ENCODE measurements at places on chromosomes 4 and X.
A peak's percentile ranks its signal among the peaks of the same experiment; 100 is the strongest.

- DNase-seq: no peak
Observed at GRCh38 chr4:185868983-185869382, 57.0 kb upstream of the SORBS2 start.

- no peak for DNase-seq
Observed at GRCh38 chr4:91497892-91498291, 805.9 kb upstream of the GRID2 start.

GRCh38 chrX:2714551-2714950, 23.5 kb downstream of the CD99 start:
- DNase-seq: no peak

DNA sequence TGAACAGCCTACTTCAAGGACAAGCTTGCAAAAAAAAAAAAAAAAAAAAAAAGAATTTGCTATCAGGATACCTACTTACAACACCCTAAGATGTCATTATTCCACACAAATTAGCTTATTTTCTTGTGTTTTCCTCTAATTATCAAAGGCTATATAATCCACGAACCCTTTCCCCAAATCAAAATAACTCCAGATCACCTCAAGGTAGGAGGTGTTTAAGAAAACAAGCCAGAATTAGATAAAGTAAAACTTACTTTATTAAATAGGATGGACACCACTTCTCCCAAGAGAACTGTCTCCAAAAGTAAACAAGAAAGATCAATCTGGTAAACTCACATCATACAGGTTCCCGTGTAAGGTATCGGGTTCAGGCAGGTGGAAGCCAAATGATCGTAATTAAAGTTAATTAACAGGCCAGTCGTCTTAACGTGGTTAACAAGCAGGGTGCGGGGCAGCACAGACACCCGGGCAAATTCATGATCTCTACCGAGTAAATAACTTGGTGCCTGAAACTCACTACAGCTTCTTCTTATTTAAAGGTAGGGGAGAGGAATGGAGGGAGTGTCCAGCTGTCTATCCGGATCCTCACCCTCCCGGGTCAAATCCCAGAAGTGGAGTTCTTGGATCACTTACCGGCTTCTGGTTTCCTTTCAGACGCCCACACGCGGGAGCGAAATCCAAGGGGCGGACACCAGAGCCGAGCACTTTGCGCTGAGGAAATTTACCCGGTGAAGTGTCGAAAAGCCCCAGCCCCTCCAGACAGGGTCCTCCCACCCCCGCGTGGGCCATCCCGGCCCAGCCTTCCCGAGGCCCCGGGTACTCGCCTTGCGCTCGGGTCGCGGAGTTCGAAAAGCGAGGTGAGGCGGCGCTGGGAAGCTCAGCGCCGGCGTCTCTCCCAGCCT, 708 bp downstream of the ARAP2 start:
- DNase-seq: peak; percentile 32

DNA sequence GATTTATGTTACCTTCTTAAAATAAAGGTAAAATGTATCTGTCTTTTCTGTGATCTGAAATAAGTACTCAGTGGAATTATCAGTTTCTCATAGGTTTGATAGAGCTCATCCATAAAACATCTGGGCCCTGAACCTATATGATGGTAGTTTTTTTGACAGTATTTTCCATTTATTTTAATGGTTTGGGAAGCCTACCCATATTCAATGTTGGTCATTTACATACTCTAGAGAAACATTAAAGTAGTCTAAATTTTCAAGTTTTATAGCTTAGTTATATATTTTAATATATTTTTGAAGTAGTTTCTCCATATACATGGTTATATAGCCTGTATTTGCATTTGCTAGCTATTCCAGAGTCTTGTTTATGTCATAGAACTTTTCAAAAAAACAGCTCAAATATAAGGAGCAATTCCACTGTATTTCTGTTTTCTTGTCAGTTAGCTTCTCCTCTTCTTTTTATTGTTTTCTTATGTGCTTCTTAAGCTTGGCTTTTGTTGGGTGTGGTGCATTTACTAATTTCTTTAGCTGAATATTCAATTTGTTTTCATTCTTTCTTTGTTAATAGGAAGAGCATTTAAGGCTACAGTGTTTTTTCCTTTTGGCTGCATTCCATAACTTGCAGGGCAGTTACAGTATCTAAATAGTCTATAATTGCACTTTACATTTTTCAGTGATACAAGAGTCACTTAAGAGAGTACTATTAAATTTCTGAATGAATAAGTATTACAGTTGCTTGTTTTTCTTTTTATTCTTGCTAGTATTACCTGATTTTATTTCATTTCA, 181.4 kb downstream of the DKK2 start:
- DNase-seq: no peak

DNA sequence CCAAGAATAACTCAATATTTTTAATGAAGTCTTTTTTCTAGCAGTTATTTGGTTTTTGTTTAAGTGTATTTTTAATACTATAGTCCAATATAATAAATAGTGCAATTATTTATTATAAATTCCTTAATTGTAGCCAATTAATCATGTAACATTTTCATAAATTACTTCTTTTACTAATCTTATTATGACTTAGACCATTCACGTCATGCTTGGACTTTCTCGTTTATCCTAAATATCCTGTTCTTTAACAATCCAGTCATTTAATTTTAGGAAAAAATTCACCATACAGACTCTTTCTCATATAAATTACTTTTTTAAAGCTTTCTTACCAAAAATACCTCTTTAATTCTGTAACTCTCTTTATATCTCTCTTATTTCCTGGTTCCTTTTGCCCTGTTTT, 350.1 kb downstream of the AR start:
- DNase-seq: no peak

DNA sequence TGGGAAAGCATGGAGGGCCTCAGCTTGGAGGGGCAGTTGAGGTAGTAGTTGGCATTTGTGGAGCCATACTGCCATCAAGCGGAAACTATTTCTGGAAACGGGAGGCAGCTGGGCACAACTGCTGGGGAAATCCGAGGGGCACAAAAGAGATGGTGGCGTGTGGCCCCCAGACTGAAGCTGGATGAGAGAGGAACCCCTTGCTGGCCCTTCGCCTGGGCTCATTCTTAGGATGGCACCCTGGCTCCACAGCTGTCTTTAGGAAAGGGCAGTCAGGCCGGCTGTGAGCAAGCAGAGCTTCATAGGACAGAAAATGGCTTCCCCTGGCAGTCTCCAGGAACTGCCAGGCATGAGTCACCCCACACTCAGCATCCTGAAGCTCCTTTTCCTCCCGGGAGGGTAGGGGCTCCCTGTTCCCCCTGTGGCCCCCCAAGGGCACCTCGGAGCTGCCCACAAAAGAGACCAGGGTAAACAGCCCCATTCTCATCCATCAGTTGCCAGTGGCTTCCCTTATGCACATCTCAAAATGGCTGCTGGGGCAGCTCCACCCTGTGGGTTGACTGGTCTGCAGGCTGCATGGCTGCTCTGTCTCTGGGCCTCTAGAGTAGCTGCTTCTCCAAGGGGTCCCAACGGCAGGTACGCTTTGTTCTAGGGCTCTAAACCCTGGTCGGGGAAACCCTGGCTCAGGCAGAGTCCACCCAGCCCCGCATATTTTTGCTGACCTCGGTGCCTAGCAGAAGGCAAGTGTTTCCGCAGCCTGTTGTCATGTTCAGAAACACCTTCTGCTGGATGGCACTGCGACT, 64.7 kb downstream of the NBDY start:
- no peak for DNase-seq

GRCh38 chrX:109840585-109840984, 107.5 kb upstream of the ACSL4 start:
- no peak for DNase-seq

DNA sequence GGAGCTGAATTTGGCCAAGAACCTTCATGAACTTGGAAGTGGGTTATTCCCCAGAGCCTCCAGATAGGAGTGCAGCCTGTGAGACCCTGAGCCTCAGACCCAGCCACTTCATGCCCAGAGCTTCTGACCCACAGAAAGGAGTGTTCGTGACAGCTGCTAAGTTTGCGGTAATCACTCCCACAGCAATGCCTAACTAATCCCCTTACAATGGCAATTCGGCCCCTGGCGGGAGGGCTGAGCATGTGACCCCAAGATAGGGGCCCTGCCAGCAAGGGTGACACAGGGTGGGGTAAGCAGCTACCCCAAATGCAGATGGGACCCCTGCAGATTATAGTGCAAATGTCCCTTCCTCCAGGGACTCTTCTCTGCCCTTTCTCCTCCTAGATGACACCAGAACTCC, 22.5 kb downstream of the PNMA6E start:
- no peak for DNase-seq

DNA sequence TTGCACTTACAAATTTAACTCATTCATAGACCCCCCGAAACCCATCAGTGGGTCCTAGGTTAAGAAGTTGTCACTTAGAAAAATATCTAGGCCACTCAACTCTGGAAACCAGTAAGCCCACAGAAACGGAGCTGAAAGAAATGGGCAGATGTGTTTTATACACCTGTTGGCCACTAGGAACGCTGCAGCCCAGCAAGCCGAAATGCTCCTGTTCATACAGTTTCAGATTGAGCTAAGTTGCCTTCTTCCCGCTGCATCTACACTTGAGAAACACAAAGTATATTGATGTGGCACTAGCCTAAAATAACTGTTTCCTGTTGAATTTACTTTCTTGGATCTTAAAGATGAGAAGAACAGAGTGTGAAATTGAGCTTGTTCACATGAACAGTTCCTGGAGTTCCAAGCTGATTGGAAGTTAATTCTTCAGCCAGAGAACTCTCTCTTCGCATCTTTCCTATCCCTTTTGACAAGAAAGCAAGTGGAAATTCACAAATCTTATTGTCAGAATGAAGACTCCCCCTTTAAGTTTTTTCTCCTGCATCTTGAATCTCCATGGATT, 174.1 kb downstream of the RBMX2 start:
- no peak for DNase-seq

DNA sequence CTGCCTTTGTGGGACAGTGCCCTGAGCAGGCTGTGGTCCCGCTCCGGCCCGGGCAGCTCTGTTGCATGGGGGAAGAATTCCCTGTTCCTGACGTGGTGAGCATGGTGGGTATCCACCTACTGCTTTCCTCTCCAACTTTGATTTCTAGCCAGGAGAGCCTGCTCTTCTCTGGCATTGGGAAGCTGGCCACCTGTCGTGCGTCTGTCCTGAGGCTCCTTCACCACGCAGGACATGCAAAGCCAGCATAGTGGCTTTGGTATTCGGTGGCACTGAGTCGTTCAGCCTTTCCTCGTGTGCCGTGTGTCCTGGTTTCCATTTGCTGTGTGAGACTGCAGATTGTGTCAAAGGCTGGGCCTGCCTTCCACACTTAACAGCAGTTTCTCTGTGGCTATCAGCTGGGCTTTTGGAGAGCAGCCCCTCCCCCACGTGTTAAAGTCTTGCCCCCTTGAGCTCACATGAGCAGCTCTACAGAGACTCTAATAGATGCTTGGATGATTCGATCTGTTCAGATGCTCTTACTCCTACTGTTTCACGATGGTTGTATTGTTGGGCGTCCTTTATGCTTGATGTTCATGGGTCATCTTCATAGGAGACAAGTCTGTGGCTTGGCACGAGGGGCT, 46.3 kb upstream of the CLCN4 start:
- no peak for DNase-seq

DNA sequence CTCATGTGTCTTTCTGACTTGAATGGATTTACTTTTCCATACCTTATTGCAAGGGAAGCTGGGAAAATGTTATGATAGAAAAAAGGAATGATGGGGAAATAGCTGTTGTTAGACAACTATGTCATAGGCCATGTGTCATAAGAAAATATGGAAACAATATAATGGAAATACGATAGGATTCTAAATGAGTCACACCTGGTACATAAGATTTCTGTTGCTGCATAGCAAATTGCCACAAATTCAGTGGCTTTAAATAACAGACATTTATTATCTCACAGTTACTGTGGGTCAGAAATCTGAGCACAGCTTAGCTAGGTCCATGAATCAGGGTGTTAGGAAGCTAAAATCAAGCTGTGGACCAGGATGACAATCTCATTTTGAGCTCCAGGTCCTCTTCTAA, 44.6 kb upstream of the ANKRD50 start:
- DNase-seq: no peak

- no peak for DNase-seq
Observed at GRCh38 chr4:70945046-70945445, 42.9 kb downstream of the MOB1B start.

DNA sequence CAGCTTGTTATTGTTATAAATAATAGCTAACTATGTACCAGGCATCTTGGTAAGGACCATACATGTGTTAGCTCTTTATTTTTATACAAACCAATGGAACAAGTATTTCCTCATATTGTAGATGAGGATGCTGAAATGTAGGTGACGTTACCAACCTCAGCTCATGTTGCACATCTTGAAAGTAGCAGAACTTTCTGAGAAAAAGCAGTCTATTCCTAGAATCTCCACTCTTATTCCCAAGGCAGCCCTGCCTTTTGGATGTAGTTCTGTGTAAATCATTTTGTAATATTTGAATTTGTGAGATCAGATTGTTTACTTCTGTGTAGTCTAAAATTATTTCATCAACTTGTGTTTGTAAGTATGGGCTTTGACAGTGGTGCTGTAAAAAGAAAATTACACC, 5.3 kb downstream of the FHDC1 start:
- no peak for DNase-seq

- DNase-seq: no peak
Observed at GRCh38 chrX:13522811-13523210, 46.6 kb upstream of the EGFL6 start.

DNA sequence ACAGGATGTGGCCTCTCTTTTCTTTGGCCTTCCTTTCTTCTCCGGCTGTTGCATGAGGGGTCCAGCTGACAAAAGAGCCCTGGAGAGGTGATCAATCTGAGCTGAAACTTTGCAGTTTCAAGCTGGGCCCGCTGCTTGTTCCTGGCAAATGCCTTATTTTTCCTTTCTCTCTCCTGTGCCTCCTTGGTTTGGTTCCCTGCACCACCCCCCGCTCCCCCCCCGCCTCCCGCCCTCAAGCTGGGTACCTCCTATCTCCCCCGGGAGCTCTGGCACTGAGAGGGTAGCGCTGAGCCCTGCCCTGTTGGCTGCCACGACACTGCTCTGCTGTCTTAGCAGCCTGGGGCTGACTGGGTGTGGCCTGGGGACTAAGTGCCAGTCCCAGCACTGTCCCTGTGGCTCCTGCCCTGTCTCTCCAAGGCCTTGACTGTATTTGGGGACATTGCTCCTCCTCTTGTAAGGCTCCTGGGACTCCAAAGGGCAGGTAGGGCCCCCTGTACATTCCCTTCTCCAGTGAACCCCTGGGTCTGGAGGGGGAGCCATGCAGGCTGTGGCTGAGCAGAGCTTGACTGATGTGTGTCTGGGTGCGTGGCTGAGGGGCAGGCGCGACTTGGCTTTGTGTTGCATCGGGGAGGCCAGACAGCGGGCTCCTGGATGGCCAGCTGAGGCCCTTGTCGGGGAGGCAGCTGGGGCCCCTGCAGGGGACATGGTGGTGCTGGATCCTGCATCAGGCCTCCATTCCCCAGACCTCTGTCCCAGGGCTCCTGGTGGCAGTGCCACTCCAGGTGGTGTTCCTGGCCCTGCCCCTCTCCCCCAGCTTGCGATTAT, 1.1 kb downstream of the PLXNA3 start:
- no peak for DNase-seq

Measured in activated T-cell treated with anti-CD3 and anti-CD28 coated beads for 4 hours (primary cell).